Activated naive CD4-positive, alpha-beta T cell treated with Interleukin-2 at 50 U/mL for 16 hours (primary cell): ENCODE measurements at places on chromosomes 11 and 22.

DNA sequence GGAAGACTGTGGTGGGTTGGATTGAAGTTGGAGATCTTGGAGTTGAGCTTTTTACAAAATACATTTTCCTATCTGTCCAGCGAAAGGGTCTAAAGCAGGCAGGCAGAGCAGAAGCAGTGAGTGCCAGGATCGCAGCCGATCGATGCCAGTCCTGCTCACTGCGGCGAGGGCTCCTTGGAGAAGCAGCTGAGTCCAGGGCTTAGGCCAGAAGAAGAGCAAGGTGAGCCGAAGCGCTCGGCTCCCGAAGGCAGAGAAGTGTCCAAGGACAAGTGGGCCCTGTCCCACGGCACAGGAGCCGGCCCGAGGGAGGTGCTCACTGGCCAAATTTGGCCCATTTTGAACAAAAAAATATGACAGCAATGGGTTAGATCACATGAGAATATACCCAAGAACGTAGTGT is 637.8 kb downstream of the BRD1 start:
- no peak for DNase-seq

- peak; percentile 29 for DNase-seq
Observed at GRCh38 chr22:41445129-41446056, 1.2 kb downstream of the TOB2 start.

DNA sequence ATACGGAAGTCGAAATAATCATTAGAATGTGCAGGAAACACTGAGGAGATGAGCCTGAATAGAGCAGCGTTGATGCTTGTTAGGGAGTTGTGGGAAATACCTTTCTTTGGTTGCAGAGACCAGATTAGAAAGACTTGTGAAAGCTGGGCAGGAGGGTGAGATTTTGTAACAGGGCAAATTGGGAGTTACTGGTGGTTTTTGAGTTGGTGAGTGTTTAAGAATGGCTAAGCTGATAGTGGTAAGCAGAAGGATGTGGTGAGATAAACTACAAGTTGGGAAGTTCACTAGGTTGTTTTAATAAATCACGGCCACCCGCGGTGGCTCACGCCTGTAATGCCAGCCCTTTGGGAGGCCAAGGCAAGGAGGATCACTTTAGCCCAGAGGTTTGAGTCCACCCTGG is 34.4 kb downstream of the MCAM start:
- no peak for DNase-seq

- no peak for DNase-seq
Observed at GRCh38 chr11:100563541-100564280, 123.4 kb upstream of the ARHGAP42 start.

DNA sequence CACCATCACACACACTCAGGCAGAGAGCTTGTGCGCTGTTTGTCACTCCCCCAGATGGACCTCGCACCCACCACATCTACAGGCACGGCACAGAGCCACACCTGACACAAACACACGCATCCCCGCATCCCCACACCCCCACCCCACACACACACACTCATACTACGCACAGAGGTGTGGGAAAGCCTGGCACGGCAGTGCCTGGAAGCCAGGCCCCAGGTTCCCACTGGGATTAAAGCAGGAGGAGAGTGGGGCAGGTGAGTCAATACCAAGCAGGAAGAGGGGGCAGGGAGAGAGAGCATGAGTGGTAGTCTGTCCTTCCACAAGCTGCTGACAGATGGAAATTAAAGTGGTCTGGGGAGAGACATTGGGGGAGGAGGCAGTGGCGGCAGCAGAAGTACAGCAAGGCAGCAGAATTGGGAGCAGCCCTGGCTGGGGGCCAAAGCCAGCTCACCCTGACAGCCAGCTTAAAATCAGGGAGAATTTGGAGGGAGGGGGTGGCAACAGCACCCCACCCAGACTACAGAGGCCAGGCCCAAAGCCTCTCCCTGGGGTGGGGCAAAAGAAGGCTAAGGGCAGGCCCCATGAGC is 20.7 kb downstream of the TNKS1BP1 start:
- no peak for DNase-seq

DNA sequence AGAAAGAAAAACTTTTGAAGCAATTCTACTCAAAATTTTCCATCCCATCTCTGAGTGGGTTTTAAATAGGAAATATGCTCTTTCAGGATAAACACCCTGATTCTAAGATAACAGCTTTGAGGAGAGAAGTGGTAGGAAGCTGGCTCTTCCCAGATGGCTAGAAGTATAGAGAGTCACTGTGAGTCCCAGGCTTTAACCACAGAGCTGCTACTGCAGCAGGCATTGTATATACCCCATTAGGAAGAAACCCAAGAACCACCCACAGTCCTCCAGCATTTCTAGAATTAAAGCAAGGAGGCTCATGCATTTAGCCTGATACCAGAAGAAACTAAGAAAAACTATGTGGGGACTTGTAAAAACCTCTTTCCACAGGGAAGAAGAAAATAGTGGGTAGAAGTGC is 1405.6 kb upstream of the TENM4 start:
- no peak for DNase-seq

DNA sequence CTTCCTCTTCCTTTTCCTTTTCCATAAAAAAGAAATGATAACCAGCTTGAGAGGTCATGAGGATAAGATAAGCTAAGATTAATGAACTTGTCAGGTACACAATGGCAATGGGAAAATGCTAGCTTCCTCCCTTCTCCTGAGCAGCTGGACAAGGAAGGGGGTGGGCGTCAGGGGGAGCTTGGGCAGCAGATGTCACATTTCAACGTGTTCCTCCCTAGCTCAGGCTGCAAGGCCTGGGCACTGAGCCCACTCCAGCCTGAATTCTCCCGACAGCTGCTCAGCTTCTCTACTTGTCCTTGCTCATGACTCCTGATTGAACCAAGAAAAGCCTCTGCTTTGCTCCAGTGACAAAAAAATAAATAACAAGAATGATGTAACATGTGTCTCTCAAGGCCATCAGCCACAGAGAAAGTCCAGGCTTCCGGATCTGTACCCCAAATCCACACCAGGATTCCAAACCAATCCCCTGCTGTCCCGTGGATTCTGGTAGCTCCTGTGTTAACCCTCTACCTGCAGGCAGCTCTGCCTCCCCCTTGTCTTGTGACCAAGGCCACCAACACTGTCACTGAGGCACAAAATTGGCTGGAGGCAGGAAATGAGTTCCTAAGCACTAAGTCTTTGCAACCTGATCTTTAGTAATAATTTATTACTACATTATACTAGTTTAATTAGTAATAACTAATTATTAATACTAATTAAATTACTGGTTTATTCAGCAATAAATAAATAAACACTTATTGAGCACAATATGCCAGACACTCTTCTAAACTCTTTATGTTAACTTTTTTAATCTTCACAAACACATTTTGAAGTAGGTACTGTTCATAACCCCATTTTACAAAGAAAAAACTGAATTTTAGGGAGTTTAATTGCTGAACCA is 146.5 kb downstream of the CCDC34 start:
- no peak for DNase-seq

DNA sequence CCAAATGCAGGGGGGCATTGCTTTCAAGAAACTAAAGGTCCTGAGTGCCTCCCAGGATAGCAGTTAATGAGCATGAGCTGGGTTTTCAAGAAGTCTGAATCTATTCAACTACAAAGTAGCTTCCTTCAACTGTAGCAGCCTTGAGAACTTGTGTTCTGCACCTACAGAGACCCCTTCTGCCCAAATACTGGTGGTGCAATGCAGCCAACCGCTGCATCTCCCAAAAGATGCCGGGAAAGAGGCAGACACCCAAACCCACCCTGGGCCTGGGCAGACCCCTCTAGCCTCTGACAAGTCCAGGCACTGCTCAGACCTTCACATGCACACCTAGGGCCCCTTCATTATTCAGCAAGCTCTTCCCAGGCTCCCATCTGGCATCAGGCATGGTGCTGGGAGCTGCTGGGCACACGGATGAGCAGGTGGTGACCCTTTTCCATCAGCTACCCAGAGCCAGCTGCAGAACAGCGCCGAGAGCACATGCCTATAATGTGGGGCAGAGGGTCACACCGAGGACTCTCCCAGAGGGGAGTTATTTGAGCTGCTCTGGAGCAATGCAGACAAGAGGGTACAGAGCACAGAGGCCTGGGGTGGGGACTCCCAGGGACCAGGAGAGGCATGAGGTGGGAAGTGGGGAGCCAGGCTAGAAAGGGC is 44.9 kb upstream of the ETS1 start:
- peak; percentile 51 for DNase-seq

DNA sequence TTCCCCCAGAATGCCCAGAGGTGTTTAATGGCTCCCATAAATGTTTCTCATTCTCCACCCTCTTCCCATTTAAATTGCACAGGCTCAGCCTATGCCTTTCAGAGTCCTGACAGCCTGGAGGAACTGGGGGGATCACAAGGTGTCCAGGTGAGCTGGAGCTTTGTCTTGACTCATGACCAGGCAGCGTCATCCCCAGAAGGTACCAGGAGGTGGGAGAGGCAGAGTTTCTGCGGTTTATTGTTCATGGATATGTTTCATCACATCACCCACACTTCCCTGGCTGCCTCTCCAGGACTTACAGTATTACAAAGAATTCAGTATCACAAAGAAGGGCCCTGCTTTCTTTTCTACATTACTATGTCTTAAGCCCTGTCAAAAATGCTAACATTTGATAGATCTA is 103.2 kb upstream of the GALNT18 start:
- DNase-seq = no peak

DNA sequence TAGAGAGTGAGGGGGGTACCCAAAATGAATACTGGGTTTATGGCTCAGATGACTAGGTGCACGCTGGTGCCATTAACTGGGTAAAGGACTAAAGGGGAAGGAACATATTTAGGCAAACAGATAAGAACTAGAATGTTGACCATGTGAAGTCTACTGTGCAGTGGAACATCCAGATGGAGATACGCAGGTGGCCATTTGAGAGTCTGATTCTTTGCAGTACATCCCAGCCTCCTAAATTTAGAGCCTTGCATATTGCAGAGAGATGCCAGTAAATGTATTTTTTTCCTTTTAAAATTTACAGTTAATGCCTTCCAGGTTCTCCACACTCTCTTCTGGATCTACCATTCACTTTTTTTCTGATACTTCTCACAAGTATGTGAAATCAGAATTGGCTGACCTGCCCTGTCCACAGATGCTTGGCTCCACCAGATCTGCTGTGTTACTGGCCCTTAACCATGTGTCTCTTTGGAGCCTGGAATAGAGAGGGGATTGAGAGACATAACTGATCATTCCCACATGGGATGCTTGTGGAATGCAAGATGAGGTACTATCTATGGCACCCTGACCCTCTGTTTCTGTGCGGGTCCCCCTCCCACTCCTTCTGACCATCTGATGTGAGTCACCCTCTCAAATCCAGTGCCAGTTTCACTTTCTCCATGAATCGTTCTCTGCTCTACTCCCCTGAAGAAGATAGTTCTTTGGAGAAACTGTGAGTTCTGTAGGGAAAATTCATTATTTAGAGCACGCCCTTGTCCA is 77.0 kb upstream of the NCAM1 start:
- no peak for DNase-seq

DNA sequence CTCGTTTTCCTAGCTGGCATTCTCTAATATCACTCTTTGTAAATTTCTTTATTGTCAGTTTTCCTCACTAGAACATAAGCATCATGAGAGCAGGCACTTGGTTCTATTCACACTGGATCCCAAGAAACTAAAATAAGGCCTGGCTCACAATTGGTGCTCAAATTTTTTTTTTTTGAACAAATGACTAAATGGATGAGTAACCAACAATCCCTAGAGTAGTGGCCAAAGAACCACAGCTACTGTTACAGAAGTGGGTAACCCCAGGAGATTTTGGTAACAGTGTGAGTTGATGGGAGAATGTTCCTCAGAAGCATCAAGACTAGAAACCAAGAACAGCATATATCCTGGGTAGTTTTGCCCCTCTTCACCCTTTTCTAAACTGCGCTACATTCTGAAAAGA is 572.6 kb downstream of the INSC start:
- DNase-seq = no peak

- DNase-seq = no peak
Observed at GRCh38 chr11:4433856-4434255, 15.2 kb upstream of the OR52K2 start.

GRCh38 chr22:46910624-46911023 is 148.2 kb downstream of the TBC1D22A start:
- no peak for DNase-seq

- DNase-seq = no peak
Observed at GRCh38 chr11:80383655-80384054, 942.8 kb upstream of the TENM4 start.

- no peak for DNase-seq
Observed at GRCh38 chr11:112355726-112356125, 95.1 kb upstream of the PLET1 start.
